ENCODE measurements at places on chromosomes 4 and X.

GRCh38 chr4:108094923-108095482 is 73.7 kb downstream of the LEF1 start:
- no peak for DNase-seq

DNA sequence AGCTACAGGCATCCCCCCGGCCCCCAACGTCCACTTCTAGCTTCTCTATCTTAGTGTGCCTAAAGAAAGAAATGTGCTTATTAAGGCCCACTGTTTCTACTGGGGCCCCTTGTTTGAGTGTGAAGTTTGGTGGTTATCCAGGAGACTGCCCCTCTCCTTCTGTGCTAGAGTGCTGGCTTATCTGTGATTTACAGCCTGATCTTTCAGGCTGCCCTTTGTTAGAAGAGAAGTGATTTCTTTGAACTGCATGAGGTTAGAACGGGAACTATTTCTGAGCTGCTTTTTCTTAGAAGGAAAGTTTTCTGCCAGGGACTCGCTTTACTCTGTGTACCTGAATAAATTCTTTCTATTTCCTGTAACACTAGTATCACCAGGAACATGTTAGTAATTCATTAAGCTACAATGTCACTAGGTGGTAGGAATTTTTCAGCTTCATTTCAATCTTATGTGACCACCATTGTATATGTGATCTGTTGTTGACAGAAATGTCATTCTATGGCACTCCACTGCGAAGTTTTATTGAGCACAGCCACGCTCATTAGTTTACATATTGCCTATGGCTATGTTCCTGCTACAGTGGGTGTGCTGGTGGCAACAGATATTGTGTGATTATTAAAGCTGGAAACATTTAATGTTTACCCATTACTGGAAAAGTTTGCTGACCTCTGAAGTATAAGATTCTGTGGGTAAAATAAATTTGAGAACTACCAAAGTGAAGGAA is 193.8 kb upstream of the CXorf51B start:
- no peak for DNase-seq

DNA sequence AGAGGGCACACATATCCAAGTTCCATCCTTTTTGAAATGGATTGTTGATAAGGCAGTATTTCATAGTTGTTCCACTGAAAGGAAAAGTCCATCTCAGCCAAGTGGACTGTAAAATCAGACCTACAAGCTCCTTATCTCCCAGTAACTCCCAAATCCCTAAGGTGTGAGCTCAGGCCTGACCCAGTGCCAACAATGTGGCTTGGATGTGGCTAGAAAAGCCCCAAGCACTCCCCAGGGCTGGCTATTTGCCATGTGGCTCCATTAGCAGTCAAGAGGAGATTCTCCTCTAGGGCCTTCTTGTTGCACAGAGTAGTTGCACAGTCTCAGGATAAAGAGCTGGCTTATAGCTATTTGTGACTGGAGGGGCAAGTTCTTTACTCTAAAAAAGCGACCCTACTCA is 25.0 kb upstream of the DGKK start:
- DNase-seq: no peak

- DNase-seq: no peak
Observed at GRCh38 chr4:170110285-170110672, 20.5 kb upstream of the AADAT start.
